ENCODE measurements at places on chromosomes 1 and 21.

GRCh38 chr1:107843989-107844388, 121.0 kb downstream of the VAV3 start:
- no peak for DNase-seq

GRCh38 chr21:45859041-45859761, 122.4 kb upstream of the COL6A1 start:
- no peak for DNase-seq

- no peak for DNase-seq
Observed at GRCh38 chr1:151060007-151060656, at the start of gene MLLT11. Gene MLLT11 (plus strand): TSS chr1:151060397. CDS start chr1:151067225, 6,828 bp downstream.

- no peak for DNase-seq
Observed at GRCh38 chr1:218494449-218494852, 149.3 kb downstream of the TGFB2 start.

DNA sequence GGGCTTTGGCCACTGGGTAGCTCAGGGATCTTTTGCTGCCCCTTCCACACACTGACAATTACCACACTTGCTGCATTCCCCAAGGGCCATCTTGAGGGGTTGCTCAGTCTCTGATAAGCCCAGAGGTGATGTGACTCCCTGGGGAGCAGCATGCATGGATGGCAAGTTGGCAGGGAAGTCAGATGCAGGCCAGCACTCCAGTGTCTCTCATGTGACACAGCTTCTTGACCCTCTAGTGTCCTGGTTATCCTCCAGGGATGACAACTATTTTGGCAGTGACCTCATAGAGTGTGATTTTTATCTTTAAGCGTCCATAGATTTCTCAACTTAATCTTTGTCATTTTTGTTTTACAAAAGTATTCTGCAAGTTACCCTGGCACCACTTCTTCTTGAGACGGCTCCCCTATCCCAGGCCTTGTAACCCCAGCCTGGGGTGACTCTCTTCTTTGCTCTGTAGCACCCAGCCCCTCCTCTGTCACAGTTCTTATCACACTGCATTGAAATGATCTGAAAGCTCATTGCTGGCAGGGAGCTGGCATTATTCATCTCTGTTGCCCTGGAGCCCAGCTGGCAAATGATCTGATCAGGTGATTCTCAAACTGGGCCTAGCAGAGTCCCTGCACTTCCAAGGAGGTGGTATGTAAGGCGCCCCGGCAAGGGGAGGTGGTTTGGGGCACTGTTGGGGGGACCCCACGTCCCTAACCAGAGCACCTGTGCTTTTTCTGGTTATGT, 72.6 kb downstream of the TENT5C start:
- DNase-seq, result no peak

GRCh38 chr1:167430134-167430848, 88.0 kb downstream of the CD247 start:
- no peak for DNase-seq

DNA sequence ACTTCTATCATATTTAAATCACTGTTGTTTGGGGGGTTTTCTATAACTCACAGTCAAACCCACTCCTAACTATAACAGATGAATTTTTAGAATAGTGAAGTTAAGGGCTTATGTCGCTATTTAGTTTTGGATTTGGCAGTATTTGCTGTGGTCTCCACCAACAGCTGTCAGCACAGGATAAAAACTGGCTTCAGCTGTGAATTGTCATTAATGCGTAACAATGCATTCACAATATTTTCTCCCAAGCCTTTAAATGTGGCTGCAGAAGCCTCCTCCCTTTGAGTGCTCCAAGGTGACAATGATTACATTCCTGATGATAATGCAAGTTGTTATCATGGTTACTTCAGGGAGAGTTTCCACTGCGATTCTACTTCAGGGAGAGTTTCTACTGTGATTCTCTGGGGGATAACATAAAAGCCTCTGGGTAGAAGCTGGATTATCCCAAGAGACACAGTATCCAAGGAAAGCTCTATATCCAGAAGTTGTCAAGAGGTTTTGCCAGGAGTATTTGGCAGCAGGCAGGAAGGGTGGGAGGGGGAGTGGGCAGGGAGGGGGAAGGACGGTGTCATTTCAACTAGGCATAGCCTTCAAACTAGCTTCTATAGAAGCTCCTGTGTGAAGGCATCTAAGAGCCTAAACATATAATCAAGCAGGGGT, 14.9 kb upstream of the SMIM12 start:
- no peak for DNase-seq

DNA sequence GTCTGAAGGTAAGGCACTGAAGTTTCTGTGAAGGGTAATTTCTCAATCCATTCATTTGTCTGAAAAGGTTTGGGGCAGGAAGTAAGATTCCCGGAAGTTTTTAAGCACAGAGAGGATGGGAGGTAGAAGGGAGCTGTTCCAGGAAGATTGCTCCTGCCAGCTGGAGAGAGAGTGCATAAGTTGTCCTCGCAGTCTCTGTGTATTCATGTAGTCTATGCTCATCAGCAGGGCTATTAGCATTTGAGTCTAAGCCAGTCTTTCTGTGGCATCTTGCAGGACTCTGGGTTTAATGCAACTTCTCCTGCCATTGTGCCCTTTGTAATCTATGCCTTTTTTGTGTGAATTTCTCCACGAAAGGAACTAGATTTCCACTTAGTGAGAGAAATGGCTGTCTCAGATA, 140.8 kb upstream of the FGGY start:
- no peak for DNase-seq

DNA sequence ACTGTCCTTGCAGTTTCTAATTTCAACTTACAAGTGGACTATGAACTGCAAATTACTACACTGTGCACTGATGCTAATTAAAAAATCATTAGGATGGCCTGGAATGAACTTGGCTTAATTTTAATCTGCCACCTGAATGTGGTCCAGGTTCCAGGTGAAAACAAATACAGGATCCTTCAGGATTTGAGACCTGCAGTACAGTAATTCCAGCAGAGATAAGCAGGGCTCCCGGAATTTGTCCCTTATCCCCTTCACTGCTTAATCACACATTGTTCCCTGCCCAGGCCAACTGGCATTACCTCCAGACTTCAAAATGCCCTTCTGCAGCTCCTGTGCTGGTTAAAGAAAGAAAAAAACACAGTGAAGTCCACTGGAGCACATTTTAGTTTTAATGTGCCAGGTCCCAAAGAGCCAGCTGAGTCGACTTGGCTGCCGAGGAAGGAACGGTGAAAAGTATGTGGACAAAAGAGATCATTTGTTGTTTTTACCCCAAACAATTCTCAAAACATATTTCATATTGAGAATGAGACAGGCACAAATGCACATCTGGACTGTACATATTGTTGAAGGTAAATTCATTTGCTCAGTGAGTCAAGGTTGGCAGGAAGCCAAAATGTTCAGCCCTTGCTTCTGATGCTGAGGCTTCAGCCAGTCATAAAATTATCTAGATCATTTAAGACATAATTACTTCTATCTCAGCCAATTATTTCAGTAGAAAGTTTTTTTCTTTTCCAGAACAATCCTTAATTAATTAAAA, 28.3 kb downstream of the DEGS1 start:
- DNase-seq, result no peak

GRCh38 chr21:16370186-16370585, 640.4 kb downstream of the USP25 start:
- no peak for DNase-seq

DNA sequence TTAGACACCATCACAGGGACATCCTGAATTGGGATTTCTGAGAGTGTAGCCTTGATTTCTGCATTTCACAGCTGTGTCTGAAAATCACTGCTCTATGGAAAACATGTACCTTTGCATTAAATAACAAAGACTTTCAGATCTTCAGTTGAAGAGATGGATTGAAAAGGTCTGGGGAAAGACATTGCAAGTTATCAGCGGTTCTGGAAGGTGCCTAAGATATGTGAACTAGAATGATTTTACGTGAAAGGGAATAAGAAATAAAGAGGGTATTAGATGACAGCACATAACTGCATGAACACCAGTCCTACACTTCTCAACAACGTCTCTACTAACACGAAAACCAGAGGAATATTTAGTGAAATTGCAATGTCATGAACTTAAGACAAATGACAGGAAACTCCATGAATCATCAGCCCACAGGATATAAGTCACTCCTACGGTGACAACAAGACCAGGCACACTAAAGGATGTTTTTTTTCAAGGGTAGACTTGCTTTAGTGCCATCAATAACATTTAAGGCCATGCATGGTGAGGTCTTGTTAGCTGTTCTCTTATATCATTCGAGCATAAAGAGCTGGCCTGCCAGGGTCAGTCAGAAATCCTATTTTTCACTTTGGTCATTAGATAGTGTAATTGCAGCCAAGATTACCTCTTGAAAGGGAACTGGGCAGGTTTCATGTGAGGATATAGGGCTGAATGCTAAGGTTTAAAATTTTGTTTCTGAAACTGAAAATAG, 283.1 kb downstream of the GRIK1 start:
- DNase-seq, result peak; percentile 76

GRCh38 chr1:50497007-50497406, 73.8 kb upstream of the DMRTA2 start:
- no peak for DNase-seq

DNA sequence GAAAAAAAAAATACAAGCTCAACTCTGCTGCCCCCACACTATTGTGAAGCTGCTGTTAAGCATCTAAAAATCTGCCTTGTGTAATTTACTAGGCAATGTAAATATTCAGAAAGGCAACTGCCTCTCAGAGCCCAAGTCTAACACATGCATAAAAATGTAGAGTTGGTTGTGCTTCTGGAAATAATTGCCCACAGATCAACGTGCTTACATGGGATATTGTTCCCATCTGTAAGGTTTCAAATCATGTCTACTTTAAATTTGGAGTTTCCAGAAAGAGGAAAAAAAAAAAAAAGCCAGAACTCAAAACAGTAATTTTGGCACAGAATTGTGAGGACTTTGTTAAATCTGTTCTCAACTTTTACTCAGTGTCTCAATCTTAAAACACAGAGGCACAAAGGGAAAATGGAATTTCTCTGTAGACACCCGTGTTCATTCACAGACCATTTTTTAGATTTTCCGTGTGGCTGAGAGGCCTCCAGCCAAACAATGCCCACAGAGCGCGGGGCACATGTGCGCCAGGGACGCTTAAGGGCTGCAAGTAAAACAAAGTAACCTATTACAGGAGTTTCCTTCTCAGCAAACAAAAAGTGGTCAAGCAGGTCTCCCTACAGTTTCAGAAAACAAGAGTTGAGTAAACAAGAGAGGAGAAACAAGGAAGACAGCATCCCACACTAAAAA, 115.5 kb downstream of the RERE start:
- DNase-seq, result peak; percentile 11

GRCh38 chr21:21664871-21665270, 666.7 kb downstream of the NCAM2 start:
- no peak for DNase-seq

GRCh38 chr1:226308166-226308722, 720 bp downstream of the LIN9 start:
- DNase-seq, result no peak

GRCh38 chr1:85584264-85584781, 3.8 kb downstream of the CCN1 start:
- DNase-seq, result peak; percentile 96

GRCh38 chr1:181049378-181049777, 15.6 kb downstream of the MR1 start:
- DNase-seq, result no peak

- DNase-seq, result no peak
Observed at GRCh38 chr1:3963554-3963953, 63.5 kb upstream of the C1orf174 start.
